Astrocyte of the spinal cord (primary cell): ENCODE measurements at places on chromosomes 7 and 10.
A peak's percentile ranks its signal among the peaks of the same experiment; 100 is the strongest.

DNA sequence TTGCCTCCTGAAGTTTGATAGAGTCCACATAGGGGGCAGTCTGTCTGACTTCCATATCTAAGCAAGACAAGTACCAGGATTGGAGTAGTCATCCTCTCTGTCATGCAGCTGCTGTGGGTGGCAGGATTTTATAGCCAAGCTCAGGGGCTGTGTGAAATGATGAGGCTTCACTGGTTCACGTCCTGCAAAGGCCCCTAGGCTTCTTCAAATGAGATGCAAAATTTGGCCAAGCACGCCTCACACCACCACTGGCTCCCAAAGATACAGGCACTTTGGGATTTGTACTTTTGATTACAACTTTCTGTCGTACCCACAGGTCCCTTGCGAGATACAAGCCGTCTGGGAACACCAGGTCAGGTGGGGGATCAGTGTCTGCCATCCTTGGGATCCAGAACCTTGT is 67.1 kb downstream of the WDFY4 start:
- DNase-seq, result no peak

DNA sequence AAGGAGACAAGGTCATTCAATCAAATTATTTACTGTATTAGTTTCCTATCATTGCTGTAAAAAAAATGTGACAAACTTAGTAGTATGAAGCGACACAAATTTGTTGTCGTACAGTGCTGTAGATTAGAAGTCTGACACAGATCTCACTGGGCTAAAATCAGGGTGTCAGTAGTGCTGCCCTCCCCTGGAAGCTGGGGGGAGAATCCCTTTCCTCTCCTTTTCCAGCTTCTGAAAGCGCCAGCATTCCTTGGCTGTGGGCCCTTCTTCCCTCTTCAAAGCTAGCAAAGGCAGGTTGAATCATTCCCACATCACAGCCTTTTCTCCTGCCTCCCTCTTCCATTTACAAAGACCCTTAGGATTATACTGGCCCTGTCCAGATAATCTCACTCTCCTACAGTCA is 28.0 kb downstream of the VPS41 start:
- DNase-seq, result no peak

DNA sequence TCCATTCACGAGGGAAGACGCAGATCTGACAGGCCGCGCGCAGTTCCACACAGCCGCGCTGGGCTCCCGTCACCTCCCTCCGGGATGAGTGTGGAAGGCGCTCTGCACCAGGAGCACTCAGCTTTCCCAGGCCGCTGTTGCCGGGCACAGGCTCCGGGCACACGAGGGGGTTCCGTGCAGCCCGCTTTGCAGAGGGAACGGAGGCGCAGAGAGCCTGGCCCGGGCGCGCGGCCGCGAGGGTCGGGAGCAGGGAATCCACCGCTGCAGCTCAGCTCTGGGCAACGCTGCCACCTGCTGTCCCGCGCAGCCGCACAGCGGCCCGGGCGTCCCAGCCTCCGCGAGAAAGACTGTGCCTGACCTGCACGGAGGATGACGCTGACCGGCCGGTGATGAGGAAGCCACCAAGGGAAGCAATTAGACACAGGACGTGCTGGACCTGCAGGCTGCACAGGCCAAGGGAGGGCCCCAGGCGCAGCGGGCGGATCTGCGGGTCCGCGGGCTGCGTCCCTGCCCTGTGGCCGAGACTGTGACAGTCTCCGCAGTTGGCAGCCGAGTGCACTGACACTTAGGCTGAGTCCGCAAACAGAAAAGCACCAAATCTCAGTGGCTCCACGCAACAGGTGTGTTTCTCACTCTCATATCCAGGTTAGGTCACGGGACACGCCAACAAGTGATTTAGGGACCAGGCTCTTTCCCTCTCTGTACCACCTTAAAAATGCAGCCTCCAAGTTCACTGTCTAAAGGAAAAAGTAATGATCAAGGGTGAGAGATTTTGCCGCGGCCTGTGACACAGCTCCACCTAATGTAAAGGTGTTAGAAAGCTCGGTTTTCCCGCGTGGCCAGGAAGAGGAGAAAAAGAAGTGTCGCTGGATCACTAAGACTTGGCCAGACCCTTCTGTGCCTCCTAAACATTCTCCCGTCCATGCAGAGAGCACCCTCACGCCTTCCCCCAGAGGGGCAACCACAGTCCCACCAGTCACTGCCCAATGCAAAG is 94.5 kb downstream of the SEC61G start:
- peak; percentile 15 for DNase-seq

GRCh38 chr10:29908962-29909361 is 150.4 kb downstream of the JCAD start:
- DNase-seq, result no peak

DNA sequence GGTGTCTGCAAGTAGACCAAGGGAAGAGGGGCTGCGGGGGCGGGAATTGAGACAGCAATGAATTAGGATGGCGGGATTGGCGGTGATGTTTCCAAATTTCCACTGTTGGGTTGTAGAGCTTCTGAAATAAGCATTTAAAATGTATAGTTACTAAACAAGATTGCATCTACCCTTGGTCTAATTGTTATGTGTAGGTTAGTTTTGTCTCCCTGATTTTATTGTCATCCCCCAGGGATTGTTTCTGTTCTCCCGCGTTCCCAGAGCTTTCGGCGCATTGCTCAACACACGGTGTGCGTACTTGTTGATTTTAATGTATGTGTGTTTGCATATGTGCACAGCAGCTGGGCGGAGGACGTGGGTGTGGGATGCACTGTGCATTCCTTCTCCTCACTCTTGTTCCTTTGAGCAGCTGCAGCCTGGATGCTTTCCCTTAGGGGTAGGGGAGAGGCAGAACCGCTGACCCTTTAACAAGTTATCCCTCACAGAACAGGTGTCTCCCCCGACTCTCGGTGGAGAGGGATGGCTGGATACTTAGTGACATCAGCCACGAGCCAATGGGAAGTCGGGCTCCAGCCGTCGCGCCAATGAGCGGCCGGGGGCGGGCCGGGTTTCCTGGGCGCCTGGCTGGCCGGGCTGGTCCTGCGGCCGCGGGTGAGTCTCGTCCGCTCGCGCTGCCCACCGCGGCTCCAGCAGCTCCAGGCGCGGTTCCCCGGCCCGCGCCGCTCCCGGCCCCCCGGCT is at the start of gene TSPAN33:
TSPAN33 (plus strand) TSS at position 613 of the 739 bp plus-strand sequence. CDS start 274 bp downstream, outside the sequence.
- DNase-seq, result peak; percentile 60

GRCh38 chr7:158401826-158402225 is 185.8 kb downstream of the PTPRN2 start:
- no peak for DNase-seq

DNA sequence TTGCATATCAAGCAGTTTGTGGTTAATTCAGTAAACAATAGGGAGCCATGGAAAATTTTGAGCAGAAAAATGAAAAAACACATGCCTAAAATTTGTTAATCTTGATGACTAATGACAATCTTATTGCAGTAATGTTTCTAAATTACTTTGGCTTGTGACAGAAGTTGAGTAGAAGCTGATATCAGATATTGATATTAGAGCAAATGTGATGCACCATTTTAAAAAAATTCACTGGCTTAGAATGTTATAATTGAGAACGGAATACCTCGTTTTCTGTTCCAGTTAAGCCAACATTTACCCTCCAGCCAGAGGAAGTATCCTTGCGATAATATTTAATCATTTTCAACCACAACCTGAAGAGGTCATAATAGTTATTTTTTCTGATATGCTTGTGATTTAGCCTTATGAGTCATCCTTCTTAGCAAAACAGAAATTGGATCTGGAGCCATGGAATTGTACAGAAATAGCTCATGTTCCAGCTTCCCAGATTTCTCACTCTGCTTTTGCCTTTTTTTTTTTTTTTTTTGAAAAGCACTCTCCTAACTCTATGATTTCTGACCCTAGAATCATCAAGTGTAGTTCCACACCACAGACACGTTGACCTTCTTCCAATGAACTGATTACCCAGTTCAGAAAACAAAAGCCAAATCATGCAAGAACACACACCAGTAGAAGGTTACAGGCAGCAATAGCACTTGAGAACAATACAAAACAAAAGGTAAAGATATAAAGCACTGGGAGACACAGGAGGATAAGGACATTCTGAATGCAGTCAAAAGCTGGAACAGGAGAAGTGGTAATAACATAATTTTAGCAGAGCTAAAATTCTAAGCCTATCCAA is 96.8 kb upstream of the PHYHIPL start:
- DNase-seq, result peak; percentile 79

- DNase-seq, result peak; percentile 38
Measured at GRCh38 chr10:132397671-132398565, 918 bp downstream of the PWWP2B start.

- DNase-seq, result no peak
Measured at GRCh38 chr10:8044908-8045725, 9.4 kb upstream of the GATA3 start.

DNA sequence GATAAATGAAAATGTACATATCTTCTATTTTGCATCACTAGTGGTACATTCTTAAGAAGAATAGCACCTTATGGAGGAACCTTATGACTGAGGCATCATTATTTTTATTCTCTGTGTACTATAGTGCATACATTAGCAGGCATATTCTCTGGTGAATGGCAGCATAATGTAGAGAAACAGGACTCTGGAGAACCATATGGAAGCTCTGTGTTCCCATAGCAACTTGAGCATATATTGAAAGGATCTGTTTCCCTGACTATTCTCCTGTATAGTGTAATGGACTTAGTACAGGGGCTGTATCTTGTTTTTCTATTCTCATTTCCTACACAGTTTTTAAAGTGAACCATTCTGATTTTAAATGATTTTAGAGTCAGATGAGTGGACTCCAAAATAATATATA is 128.4 kb upstream of the SMIM30 start:
- DNase-seq, result no peak

GRCh38 chr10:42972946-42973345 is 103.9 kb upstream of the RET start:
- no peak for DNase-seq

DNA sequence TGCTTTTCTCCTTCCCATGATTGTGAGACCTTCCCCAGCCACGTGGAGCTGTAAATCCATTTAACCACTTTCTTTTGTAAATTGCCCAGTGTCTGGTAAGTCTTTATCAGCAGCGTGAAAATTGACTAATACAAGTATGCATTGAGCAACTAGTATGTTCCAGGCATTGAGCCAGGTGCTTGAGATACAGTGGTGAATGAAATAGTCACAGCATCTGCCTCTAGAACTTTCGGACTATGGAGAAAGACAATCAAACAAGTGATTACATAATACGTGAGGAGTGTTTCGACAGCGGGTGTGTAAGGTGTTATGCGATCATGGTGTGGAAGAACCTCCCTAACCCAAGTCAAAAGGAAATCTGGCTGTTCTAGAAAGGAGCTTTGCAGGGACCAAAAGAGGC is 21.6 kb upstream of the NUP205 start:
- peak; percentile 6 for DNase-seq

DNA sequence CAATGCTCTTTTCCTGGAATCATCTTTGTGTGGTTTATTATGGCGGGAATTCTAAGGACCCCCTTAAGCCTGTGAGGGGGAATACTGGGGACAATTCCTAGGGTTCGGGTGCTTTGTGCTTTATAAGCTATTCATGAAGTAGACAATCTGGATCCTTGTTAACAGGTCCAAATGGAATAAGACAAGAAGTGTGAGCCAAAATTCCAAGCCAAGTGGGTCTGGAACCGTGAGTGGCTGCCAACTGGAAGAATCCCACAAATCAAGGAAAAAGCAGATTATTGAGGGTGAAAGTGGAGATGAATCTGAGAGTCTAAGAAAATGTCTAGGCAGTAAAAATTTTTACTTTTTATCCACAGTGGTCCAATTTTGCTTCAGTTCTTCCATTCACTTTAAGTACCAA is 136.8 kb downstream of the MDFIC start:
- DNase-seq, result no peak

- DNase-seq, result peak; percentile 66
Measured at GRCh38 chr10:92640107-92640506, 47.2 kb downstream of the KIF11 start.

DNA sequence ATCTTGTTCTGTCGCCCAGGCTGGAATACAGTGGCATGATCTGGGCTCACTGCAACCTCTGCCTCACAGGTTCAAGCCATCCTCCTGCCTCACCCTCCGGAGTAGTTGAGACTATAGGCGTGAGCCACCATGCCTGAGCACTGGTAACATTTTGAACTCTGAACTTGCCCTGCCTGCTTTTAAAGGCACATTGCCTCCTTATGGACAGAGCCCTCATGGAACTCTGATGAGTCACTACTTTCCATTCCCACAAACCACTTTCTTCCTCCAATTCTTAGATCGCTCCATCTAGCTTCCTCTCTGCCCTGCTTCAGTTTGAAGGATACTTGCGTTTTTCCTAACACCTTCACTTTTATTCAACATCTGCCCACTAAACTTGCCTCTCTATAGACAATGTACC is 38.1 kb downstream of the PRPS1L1 start:
- DNase-seq, result peak; percentile 42

DNA sequence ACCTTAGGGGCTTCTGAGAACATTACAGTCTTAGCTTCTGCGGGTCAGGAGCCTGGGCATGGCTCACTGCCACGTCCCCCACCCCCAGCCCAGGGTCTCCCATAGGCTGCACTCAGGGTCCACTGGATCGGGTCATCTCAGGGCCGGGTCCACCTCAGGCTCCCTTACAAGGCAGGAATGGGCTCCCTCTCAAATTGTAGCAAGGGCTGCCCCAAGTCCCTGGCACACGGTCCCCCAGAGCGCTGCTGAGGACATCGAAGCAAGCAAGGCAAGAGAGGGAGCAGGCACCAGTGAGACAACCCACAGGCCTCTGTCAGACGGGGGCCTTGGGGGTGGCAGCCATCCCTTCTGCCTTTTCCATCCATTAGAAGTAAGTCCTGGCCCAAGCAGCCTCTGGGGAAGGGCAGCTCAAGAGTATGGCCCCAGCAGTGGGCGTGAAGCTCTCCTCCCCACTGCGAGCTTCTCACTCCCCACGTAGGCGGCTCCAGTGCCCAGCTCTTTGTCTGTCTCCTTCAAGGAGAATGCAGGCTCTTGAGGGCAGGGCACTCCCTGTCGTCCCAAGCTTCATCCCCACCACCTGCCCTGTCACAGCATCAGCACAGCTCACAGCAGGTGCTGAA is 18.0 kb upstream of the RET start:
- DNase-seq, result no peak

GRCh38 chr10:58371473-58371872 is 13.7 kb upstream of the TFAM start:
- DNase-seq, result no peak

- DNase-seq, result peak; percentile 50
Measured at GRCh38 chr7:121019018-121019417, 30.5 kb downstream of the CPED1 start.

DNA sequence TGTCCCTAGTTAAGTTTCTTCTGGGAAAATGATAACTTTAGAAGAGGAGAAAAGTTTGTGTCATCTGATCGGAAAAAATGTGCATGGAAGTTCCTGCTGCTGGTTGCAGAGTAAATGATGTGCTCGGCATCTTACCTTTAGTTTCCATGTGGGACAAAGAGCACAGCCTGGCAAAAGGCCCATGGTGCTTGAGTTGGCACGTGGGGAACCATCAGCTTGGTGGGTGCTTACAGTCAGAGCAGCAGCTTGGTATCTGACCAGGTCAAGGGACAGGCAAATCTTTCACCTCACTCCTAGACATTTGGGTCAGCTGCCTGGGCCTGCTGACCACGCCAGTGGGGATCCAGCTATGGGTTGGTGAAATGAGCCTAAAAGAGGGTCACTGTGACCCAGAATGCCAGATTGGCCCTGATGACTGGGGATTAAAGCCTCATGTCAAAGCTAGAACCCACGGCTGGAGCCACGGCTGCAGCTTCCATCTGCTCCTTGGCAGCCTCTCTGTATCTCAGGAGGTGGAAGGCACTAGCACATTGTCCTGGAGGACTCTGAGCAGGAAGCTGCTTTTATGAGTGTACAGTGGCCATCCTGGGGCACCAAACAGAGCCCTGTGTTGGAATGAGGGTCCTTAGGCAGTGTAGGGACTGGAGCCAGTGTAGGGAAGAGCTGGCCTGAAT is 24.7 kb downstream of the VWC2 start:
- DNase-seq, result no peak

GRCh38 chr7:73555411-73555982 is 2.0 kb downstream of the BCL7B start:
- no peak for DNase-seq
